ENCODE measurements at places on chromosomes 12 and 14. TPM values are rescaled to one million over a fixed set of nuclear protein-coding genes. Genes with fewer than 3 reads are reported as not detected.

The TMPRSS12 gene
- total RNA-seq, result not detected

- no peaks in the 10 kb centered on the region for H3K27me3 ChIP-seq
- no peak for DNase-seq
- no peaks in the 10 kb centered on the region for H3K4me1 ChIP-seq
- H3K36me3 ChIP-seq, result no peaks in the 10 kb centered on the region
These were observed 117.1 kb upstream of the SLC35F4 start for GRCh38 chr14:57982804-57983634.

GRCh38 chr12:5965950-5966383 lies 20.9 kb upstream of the ANO2 start:
- H3K27me3 ChIP-seq, result peaks cover 43% of the 10 kb centered on the region
- no peak overlapping the region for H3K27ac ChIP-seq
- no peaks in the 10 kb centered on the region for H3K36me3 ChIP-seq
- H3K4me1 ChIP-seq, result no peaks in the 10 kb centered on the region

DNA sequence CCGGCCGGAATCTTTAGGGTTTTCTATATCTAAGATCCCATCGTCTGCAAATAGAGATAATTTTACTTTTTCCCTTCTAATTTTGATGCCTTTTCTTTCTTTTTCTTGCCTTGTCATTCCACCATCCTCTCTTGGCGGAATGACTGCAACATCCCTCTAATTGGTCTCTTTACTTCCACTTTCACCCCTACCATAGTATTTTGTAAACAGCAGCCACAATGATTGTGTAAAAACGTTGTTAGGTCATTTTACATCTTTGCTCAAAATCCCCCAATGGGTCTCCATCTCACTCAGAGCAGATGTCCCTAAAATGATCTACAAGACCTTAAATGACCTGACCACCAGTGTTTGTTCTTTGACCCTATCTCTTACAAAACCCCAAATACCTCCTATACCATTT lies 80.0 kb upstream of the STAC3 start:
- DNase-seq, result no peak
- H3K27me3 ChIP-seq, result no peaks in the 10 kb centered on the region
- no peaks in the 10 kb centered on the region for H3K36me3 ChIP-seq
- no peaks in the 10 kb centered on the region for H3K4me1 ChIP-seq
- no peak overlapping the region for H3K27ac ChIP-seq

The ADIPOR2 gene
- 33.4 TPM for total RNA-seq

DNA sequence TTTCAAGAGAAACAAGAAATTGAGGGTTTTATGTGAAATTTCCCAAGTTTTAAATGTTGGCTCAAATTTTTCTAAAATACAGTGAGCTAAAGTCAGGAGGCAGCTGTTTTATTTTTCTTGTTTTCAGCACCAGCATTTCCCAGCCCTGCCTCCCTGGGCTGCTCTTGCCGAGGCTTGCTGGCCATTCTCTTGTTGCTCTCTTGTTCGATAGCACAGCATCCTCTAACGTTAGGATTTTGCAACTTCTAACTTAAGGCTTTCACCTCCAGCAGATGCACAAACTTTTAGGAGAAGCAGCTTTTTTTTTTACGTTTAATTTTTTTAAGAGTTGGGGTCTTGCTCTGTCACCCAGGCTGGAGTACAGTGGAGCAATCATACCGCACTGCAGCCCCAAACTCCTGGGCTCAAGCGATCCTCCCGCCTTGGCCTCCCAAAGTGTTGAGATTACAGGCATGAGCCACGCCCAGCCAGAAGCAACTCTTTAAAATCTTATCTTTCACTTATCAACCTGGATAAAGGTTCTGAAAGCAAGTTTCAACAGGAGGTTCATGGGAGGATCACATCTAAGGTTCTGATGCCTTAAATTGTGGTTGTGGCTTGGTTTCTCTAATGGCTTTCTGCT lies 40.2 kb downstream of the B4GALNT3 start:
- no peaks in the 10 kb centered on the region for H3K4me1 ChIP-seq
- H3K4me3 ChIP-seq, result no peak overlapping the region
- H3K27ac ChIP-seq, result no peak overlapping the region
- no peaks in the 10 kb centered on the region for H3K36me3 ChIP-seq
- no peak for DNase-seq

The TAS2R8 gene
- total RNA-seq, result not detected

GRCh38 chr12:54388237-54389133 lies 4.0 kb upstream of the ZNF385A start:
- no peaks in the 10 kb centered on the region for H3K27me3 ChIP-seq
- no peak for DNase-seq
- no peak overlapping the region for H3K4me3 ChIP-seq
- peaks cover 3% of the 10 kb centered on the region for H3K4me1 ChIP-seq

DNA sequence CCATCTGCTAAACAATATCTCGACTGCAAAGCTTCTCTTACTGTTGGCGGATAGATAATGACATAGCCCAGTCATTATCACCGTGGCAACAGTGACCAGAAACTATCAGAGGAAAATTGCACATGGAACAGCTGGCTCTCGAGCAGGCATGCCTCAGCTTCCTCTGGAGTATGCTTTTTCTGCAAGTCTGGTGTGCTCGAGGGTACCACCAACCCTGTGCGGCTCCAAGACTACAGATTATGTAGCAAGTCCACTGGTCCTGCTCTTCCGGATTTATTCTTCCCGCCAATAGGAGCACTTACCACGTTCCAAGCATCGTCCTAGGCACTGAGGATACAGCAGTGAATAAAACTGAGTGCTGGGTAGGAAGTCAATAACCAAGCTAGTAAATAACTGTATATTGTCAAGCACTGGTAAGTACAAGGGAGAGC lies 1.4 kb upstream of the GLRX5 start:
- H3K27me3 ChIP-seq, result no peaks in the 10 kb centered on the region
- peaks cover 32% of the 10 kb centered on the region for H3K4me1 ChIP-seq
- H3K36me3 ChIP-seq, result no peaks in the 10 kb centered on the region
- no peak for DNase-seq
- H3K4me3 ChIP-seq, result peak overlapping the region; percentile 77
- H3K27ac ChIP-seq, result peak overlapping the region; percentile 80

DNA sequence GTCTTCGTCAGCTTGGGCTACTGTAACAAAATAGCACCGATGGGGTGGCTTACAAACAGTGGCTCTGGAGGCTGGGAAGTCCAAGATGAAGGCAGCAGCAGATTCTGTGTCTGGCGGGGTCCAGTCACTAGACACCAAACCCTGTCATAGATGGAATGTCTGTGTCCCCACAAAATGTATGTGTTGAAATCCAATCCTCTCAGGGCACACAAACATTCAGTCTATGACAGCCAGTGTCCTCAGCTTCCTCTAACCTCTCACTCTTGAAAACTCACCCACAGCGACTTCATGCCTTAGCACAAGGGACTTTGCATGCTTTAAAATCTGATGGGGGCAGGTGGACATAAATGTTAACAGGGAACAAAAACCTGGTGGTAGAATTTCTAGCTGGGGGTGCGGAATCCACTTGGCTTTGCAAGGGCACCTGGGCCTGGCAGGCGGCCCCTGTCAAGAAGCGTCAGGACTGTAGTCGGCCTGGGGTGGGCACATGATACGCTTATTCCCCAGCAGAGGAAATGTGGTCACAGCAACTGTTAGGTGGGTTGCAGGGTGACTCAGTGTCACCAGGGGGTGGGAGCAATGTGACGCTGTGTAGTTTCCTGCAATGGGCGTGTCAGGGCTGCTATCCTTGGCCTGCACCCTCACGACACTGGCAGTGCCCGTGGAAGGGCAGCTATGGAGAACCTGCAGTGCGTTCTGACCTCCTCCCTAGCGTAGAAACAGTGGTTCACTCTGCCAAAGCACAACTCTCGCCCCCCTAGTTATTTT lies 17.7 kb downstream of the RIN3 start:
- H3K27me3 ChIP-seq, result no peaks in the 10 kb centered on the region
- no peak overlapping the region for H3K4me3 ChIP-seq
- peak; percentile 65 for DNase-seq
- peaks cover 5% of the 10 kb centered on the region for H3K36me3 ChIP-seq

GRCh38 chr12:15899282-15899870 lies 11.8 kb upstream of the DERA start:
- H3K4me1 ChIP-seq, result no peaks in the 10 kb centered on the region
- no peak overlapping the region for H3K4me3 ChIP-seq
- H3K36me3 ChIP-seq, result peaks cover 2% of the 10 kb centered on the region

The APOLD1 gene
- total RNA-seq, result 3.8 TPM

- H3K27me3 ChIP-seq, result no peaks in the 10 kb centered on the region
- H3K36me3 ChIP-seq, result no peaks in the 10 kb centered on the region
These were observed 33.9 kb upstream of the CDK17 start for GRCh38 chr12:96434107-96434506.

The KRT4 gene
- total RNA-seq, result not detected

The ZNF10 gene
- 46.6 TPM for total RNA-seq

DNA sequence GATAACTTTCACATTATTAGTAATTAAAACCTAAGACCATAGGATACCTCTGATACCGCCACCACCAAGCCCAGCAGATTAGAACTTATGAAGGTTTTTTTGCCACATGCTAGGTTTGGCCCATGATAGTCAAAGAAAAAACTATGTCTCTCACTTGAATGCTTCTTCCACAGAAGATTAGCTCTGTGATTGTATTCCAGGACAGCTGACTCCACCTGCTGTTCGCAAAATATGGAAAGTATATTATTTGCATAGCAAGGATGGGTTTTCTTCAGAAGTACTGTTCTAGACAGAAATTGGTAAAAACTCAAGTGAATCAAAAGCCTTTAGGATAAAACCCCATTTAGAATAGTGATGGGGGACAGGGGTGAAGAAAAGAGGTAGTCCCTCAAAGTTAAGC lies 42.2 kb downstream of the PPFIBP1 start:
- DNase-seq, result no peak
- no peaks in the 10 kb centered on the region for H3K36me3 ChIP-seq
- no peak overlapping the region for H3K4me3 ChIP-seq
- H3K27ac ChIP-seq, result no peak overlapping the region
- no peaks in the 10 kb centered on the region for H3K4me1 ChIP-seq
- no peaks in the 10 kb centered on the region for H3K27me3 ChIP-seq

- H3K36me3 ChIP-seq, result no peaks in the 10 kb centered on the region
- DNase-seq, result no peak
- no peak overlapping the region for H3K4me3 ChIP-seq
These were observed 217.8 kb downstream of the KITLG start for GRCh38 chr12:88362439-88362838.

DNA sequence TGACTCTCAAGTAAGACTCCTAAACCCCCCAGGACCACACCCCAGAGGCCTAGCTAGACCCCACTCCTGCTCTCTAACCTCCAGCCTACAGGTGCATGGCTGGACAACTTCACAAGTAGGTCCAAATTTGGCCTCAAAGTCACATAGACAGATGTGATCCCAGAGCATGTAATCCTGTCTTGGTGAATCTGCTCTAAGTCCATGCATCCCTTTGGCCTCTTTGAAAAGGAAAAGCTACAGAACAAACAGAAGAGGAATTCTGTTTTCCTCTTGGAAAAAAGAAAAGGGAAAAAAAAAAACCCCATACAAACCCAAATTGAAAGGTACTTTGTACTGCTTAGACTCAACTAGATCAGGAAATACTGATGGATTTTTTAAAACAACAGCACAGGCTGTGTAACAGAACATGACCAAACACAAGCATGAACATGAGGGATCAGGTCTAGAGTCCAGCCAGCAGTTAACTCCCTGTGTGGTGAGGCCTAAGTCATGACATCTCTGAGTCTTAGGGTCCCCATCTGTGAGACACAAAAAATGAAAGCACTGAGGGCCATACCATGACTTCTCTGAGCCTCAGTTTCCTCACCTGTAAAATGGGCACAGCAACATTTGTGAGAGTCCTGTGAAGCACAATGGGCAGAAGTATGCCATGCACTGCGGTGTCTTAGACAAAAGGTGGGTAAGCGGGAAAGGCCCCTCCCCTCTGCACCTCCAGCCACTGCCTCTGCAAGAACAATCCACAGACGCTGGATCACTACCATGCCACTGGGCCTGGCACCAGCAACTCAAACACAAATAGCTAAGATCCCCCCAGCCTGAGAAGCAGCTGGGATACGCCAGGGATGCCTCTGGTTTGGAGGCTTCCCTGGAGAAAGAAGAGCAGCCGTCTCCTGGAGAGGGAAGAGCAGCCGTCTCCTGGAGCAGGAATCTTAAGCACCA lies 9.9 kb downstream of the PITPNM2 start:
- no peak for DNase-seq
- H3K27me3 ChIP-seq, result no peaks in the 10 kb centered on the region
- peaks cover 15% of the 10 kb centered on the region for H3K4me1 ChIP-seq
- peaks cover 3% of the 10 kb centered on the region for H3K36me3 ChIP-seq
- H3K27ac ChIP-seq, result no peak overlapping the region
- H3K4me3 ChIP-seq, result no peak overlapping the region

DNA sequence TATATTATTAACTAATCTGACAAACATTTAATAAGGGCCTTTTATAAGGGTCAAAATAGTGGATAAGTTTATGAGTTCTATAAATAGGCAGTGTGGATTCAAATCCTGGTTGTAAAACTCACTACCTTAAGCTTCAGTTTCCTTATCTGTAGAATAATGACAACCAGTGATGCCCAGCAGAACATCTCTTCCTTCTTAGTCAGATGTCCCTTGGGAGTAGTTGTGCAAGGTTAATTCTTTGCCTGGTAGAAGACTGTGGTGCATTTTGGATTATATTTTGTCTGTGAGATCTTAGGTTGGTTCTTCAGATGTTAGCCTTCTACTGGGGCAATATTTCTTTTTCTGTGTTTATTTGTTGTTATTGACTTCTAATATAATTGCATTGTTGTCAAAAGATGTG lies 59.5 kb downstream of the ARID2 start:
- H3K36me3 ChIP-seq, result no peaks in the 10 kb centered on the region
- H3K4me3 ChIP-seq, result no peak overlapping the region
- H3K4me1 ChIP-seq, result no peaks in the 10 kb centered on the region

- DNase-seq, result no peak
- no peak overlapping the region for H3K27ac ChIP-seq
- H3K27me3 ChIP-seq, result no peaks in the 10 kb centered on the region
- H3K4me1 ChIP-seq, result no peaks in the 10 kb centered on the region
- no peaks in the 10 kb centered on the region for H3K36me3 ChIP-seq
- no peak overlapping the region for H3K4me3 ChIP-seq
These were observed 58.4 kb downstream of the IGF1 start for GRCh38 chr12:102421802-102422583.

The CD27 gene
- total RNA-seq, result 94.0 TPM
